ENCODE measurements at places on chromosomes 11 and 22.
A peak's percentile ranks its signal among the peaks of the same experiment; 100 is the strongest.

DNA sequence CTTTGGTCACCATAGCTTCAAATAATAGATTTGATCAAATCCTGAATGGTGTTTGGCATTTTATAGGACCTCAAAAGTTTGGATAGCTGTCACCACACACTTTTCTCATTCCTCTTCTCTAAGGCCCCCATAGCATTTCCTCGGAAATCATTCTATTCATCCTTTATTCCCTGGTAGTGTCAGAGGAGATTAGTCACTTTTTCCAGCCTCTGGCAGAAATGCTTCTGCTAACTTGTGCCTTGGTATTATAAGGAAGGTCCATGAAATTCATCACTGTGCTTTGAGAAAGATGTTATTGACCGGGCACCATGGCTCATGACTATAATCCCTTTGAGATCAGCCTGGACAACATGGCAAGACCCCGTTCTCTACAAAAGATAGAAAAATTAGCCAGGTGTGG is 19.7 kb upstream of the NUP160 start:
- DNase-seq, result no peak

- no peak for DNase-seq
These were observed 84.8 kb upstream of the HTATIP2 start for GRCh38 chr11:20278727-20279126.

DNA sequence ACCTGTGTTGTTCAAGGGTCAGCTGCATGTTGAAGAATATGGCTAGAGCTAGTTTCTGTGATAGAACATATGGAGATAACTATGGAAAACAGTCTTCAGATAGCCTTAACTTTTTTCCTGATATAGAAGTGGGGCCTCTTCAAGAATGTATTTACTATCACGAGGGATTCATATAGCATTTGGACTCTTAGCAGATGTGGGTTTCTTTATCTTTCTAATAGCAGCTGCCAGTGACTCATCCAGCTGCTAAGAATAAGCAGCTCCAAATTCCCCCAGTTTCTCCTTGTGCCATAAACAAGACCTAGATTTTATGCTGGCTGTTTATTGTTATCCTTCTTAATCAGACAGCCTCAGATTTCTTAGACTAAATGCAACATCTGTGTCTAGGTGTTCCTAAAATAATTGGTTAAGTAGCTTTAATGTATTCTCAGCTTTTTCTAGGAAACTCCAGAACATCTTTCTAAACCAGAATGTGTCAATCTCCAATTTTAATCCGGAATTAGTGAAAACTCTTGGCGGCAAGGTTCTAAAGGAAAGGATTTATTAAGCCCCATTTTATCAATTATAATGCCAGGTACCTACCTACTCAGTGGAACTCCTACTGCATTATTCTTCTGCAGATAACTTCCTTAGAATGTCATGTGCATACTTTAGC is 119.8 kb downstream of the CSTPP1 start:
- DNase-seq, result no peak

- DNase-seq, result no peak
These were observed 224.1 kb downstream of the CADM1 start for GRCh38 chr11:115279813-115280761.

DNA sequence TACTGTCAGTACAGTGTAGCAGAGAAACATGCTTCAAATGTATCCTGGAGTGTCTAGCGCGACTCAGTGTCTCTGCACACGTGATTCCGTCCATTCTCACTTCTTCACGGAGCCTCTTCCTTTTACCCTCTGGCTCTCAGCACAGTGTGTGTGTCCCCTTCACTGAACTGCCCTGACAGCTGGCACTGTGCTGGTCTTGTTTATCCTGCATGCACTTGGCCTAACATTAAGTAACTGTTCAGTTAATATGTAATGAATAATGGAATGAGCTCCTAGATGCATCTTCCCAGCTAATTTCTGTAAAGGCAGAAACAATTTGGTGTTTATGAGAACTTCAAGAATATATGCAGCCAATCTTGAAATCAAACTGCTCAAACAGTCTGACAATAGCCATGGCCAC is 44.4 kb downstream of the KMT5B start:
- DNase-seq, result no peak

DNA sequence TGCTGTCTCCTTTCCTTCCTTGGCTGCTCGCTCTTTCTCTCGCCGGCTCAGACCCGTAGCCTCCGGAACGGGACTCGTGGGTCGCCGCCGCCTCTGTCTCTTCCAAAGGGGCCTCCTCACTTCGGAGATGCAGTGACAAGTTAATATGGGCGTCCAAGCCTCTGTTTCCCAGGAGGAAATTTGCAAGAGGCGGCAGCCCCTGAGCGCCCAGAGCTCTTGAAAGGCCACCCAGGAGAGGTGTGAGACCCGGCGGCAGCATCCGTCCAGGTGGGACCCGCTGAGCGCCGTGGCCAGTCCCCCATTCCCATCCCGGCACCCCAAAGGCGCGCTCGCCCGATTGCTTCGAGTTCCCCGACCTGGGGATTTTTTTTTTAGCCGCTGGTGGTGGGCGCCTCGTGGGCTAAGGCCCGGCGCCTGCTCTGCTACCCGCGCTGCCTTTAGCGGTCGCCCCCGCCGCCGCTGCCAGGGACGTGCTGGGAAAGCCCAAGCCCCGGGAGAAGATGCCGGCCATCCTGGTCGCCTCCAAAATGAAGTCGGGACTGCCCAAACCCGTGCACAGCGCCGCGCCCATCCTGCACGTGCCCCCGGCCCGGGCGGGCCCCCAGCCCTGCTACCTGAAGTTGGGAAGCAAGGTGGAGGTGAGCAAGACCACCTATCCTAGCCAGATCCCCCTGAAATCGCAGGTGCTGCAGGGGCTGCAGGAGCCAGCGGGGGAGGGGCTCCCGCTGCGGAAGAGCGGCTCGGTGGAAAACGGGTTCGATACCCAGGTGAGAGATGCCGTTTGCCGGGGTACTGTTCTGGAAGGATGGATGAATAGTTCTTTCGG is 772 bp downstream of the NAV2 start:
- DNase-seq, result peak; percentile 9

DNA sequence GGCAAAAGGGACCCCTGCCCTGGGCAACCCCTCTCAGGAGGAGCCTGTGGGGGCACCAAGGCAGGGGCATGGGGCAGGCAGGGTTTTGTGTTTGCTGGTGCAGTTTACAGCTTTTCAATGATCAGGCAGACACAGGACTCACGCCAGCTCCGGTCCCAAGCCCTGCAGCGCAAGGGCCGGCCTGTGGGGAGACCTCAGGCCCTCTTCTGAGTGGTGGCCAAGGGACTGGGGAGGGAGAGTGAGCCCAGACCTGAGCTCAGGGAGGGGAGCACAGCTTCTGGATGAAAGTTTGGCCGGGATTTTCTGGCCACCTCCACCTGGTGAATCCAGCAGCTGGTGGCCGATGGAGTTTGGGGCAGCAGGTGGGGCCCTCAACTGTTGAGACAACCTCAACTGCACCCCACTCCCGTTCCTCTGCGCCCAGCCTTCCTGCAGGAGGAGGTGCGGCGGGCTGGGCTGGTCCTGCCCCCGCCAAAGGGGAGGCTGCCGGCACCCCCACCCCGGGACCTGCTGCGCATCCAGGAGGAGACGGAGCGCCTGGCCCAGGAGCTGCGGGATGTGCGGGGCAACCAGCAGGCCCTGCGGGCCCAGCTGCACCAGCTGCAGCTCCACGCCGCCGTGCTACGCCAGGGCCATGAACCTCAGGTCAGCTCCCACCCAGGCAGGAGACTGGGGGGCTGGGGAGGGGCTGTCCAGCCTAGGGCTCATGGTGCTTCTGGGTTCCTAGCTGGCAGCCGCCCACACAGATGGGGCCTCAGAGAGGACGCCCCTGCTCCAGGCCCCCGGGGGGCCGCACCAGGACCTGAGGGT is 3.6 kb downstream of the TCIRG1 start:
- no peak for DNase-seq

DNA sequence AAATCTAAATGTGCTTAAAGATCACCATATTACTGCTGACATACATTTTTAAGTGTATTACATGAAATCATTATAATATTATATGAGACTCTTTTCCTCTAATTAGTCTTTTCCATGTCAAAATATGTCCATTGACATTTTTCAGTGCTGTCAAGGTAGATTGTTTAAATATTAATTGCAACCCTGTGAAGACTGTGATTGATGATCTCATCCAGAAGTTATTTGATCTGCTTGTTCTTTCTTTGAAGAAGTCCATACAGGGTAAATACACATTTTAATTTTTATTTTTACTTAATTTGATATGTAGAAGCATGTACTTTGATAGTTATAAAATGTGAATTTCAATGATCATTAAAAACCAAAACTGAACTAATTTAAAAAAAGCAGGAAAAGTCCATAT is 38.4 kb downstream of the DYNC2H1 start:
- no peak for DNase-seq

- no peak for DNase-seq
These were observed 340.5 kb upstream of the B3GAT1 start for GRCh38 chr11:134752526-134752925.

- DNase-seq, result peak; percentile 75
These were observed 684 bp downstream of the TNFRSF13C start for GRCh38 chr22:41925783-41926460.

DNA sequence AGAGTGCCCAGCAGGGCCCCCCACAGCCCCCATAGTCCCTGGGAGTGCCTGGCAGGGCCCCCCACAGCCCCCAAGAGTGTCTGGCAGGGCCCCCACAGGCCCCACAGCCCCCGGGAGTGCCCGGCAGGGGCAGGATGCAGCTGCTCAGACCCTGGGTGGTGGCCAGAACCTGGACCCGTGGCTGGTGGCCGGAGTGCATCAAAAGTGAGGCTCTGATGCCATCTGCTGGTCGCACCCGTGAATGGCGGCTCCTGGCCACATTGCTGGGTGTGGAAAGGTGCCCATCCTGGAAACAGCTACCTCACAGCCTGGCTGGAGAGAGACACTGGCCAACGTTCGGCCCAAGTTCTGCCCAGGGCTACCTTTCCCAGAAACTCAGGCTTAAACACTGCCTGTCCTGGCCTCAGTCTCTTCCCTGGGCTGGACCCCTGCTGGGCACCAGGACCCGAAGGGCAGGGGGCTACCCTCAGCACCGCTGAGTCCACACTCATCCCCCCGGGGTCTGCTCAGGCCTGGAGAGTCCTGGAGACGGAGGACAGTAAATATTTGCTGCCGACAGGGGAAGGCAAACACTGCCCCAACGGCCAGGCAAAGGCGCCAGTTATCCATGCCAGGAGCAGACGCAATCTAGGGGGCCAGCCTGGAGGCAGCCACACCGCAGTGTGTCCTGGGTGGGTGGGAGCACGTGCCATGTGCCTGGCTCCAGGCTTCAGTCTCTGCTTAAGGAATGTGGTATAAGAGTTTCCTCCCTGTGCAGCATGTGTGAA is 4.4 kb downstream of the INS start:
- DNase-seq, result peak; percentile 66

DNA sequence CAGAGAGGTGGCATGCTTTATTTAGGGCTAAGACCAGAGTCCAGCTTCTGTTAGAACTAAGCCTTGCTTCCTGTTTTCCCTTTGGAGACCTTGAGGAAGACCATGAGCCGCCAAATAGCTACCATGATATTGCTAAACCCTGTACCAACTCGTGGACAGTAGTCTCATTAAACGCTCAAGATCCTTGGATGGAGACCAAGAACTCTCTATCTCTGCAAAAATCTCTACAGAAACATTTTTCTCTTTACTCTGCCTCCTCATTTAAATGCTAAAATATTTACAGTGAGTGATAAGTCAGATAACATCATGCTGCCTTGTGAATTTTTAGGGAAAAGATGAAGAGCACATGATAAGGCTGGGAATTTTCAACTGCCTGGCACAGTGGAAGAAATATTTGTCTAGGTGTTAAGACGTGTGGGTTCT is 197.8 kb downstream of the MAML2 start:
- no peak for DNase-seq

DNA sequence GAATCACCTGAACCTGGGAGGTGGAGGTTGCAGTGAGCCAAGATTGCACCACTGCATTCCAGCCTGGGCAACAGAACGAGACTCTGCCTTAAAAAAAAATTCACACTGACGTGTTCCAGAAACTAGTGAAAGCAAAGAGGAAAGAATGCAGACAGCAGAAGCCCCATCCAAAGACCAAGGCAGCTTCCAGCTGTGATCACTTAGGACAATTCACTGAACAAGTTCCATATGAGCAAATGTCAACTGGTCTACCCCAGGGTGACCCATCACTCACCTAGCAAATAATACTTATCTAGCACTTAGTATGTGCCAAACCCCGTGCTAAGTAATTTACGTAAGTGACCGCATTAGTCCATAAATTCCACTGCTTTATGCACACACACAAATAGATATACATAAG is 138.9 kb downstream of the LARGE1 start:
- DNase-seq, result no peak

DNA sequence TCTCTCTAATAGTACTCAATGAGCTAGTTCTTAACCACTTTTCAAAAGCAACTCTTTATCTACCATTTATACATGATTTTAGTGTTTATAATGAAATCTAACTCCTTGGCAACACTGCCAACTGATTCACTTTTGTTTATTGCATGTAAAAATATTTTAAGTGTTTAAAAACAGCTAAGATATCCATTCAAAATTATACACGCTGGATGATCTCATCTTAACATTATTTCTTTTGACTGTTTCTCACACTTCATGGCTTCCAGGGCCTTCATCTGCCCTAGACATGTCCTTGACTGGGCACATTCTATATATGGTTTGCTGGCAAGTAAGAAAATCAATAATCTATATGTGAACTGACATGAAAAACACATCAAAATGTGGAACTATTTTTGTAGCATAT is 414.6 kb upstream of the LUZP2 start:
- no peak for DNase-seq

DNA sequence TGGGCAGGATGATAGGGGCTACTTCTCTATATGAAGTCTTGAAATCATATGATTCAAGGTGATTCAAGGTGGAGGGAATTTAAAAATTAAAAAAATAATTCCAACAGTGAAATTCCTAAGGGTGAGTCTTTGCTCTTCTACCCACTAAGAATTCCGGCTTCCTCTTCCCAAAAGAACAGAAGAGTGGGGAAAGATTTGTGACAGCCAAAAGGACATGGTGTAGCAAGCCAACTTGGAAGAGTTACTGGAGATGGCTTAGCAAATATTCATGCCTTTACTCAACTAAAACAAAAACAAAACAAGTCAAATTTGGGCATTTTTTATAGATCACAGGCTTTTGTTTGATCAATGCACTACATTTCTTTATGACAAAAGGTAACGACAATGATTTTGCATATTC is 12.3 kb downstream of the ZBED5 start:
- no peak for DNase-seq
